ENCODE measurements at places on chromosomes 7 and 10.

- no peak for ATAC-seq
Observed at GRCh38 chr10:86649471-86650150, 4.7 kb upstream of the OPN4 start.

DNA sequence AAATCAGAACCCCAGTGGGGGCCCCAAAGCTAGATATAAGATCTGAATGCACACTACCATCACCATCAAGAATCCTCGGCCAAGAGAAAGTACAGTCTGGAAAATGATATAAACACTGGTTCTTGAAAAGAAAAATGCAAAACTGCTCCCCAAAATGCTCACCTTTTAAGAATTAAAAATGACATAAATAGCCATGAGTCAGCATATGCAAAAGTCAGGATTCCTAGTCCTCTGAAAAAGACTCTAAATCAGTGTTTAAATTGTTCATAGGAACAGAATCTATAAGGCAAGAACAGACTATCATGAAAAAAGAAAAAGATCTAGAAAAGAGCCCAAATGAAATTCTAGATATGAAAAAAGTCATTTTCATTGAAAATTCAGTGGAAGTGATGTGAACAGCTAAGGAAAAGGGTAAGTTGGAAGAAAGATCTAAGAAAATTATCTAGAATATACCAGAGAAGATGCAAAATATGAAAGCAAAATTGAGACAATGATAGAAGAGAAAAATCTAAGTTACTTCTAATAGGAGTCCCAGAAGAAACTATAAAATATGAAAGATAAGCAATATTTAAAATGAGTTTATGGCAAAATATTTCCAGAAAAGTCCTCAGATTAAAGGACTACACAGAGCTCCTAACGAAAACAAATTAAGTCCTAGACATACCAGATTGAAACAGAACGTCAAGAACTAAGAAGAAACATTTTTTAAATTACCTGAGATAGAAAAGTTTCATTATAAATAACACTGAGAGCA lies 18.9 kb downstream of the HNRNPA2B1 start:
- no peak for ATAC-seq

GRCh38 chr7:30173058-30173897 lies 38.5 kb downstream of the MTURN start:
- ATAC-seq: no peak

- ATAC-seq: no peak
Observed at GRCh38 chr10:13740461-13740860, 153.7 kb downstream of the PRPF18 start.

DNA sequence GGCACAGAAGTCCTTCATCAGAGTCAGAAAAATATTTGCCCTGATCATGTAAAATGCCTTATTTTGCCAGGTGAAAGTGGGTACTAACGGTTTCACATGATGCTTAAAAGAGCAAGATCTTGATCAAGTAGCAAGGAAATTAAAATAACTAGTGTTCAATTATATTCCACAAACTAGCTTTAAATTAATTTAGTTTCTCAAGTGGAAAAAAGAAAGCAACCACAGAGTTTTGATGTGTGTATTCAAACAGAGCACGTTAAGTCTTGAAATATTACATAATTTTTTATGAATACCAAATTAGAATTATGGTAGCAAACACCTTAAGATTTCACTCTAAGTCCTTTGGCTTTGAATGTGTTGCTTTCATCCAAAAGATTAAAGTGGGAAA lies 47.3 kb downstream of the PIP4K2A start:
- no peak for ATAC-seq

- no peak for ATAC-seq
Observed at GRCh38 chr7:145152589-145152988, 316.7 kb upstream of the TPK1 start.

All from activated T-helper 17 cell treated with anti-CD3 and anti-CD28 coated beads, Interleukin-2, amount 50 U/mL, for 72 hours (primary cell).